Activated CD4-positive, alpha-beta T cell treated with anti-CD3 and anti-CD28 coated beads, Interleukin-2, Interleukin-6, amounts not matched to agents 100 ng/mL and 50 ng/mL, durations not matched to agents 16 hours and 8 hours (primary cell): ENCODE measurements at places on chromosomes 2 and 18.

- DNase-seq, result no peak
Measured at GRCh38 chr18:63374540-63374939, 7.5 kb upstream of the KDSR start.

GRCh38 chr2:30613001-30613400, 166.0 kb downstream of the LCLAT1 start:
- DNase-seq, result no peak

DNA sequence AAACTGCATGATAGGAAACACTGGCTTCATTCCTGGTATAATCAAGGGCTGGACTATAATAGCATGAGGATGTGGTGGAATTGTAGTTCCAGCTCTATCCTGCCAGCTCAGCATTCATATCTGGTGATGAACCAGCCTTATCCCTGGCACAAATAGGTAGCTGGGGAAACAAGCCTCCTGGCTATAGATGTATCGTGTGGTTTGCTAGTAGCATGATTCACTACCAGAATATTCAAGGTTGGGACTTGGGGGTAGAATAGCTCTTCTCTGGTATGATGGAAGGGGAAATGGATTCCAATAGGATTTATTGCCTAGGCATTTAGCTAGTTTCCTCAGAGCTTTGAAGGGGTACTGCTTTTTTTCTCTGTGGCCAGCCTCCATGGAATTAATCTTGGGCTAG, 532.8 kb downstream of the FBXO15 start:
- no peak for DNase-seq

DNA sequence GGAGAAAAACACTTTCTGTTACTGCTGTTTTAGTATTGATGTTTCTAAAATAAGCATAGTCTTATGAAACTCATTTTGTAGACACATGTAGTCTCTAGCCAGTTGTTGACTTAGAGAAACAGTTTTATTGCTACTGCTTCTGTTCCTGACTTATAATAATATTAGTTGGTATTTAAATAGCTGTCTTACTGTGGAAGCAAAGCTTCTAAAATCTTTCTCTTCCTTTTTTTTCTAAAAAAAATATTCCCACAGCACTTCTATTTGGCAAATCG, 121.8 kb downstream of the MTX2 start:
- no peak for DNase-seq

GRCh38 chr18:80229766-80230745, 17.3 kb downstream of the PARD6G start:
- DNase-seq, result no peak

GRCh38 chr2:29420999-29421782, 306.0 kb downstream of the CLIP4 start:
- DNase-seq, result peak; percentile 6

DNA sequence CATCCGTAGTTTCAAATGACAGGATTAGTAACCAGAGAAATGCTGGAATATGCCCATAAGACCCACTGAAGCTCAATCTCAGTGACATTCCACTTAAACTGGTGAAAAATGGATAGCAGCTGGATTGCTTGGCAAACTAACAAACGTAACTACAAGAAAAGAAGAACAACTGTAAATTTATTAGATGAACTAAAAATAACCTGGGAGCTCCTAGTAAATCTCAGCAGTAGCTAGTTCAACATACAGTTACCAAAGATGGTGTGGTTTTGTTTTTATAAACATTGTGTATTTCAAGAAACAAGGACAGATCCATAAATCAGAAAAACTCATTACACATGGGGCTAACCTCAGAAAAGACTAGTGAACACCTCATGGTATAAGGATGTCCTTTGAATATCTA, 531.9 kb downstream of the XIRP2 start:
- no peak for DNase-seq

DNA sequence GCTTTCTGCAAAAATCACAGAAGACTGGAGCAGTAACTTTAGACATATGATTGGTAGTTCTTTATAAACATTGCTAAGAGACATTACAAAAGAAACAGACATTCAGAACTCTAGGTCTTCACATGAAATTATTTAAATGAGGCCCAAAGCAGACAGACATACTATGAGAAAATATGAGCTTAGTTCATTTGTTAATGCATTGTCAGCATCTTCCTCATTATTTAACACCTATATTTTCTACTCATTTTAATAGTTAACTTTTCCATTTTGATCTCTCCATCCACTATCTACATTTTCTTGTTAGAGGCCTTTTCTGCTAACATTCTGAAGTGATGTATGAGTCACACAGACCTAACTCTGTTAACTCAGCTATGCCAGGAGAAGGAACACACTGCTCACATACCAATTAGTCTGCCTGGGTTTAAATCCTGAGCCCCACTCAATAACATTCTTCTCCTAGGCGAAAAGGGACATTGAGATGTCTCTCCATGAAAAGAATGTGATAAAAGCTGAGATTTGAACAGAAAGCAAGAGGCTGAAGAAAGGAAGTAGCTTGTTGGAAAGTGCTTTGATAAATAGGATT, 400.3 kb upstream of the PKDCC start:
- DNase-seq, result no peak

GRCh38 chr18:14935210-14935609, 187.2 kb downstream of the ANKRD30B start:
- DNase-seq, result no peak

DNA sequence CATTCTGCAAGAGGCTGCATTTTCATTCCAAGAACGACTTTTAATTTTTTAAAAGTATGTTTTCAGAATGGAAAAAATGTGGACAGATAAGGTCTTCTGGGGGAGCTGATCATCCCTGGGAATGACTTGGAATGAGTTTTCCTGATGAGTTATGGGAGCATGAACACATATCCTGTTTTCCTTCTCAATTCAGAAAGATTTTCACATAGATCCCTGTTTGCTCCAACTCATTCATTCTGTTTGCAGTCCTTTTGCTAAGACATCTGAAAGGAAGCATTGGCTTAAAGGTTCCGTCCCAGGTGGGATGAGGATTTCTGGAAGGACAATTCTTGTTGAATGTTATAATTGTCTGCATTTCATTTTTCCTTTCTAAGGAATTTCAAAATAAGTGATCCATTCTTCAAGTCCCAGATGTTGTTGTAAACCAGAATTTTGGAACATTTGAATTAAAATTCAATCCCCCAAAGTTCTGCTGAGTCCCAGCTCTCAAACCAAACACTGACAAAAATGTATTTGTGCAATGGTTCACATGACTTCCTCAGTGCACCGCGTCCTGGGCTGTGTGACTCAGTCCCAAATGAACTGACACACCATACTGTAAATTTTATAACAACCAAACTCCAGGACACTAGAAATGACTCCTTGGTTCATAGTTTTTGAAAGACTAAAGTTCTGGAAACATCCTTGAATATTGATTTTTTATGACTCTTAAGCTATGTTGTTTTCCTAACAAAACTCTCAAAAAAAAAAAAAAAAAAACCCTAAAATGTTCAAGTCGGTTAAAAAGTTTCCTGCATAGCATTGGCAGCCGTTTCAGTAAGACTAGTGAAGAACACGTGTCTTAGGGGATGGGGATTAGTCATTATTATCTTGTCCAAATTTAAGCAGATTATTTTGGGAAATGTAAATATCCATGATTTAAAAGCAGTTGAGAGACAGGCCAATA, 281.8 kb upstream of the TCF4 start:
- no peak for DNase-seq

DNA sequence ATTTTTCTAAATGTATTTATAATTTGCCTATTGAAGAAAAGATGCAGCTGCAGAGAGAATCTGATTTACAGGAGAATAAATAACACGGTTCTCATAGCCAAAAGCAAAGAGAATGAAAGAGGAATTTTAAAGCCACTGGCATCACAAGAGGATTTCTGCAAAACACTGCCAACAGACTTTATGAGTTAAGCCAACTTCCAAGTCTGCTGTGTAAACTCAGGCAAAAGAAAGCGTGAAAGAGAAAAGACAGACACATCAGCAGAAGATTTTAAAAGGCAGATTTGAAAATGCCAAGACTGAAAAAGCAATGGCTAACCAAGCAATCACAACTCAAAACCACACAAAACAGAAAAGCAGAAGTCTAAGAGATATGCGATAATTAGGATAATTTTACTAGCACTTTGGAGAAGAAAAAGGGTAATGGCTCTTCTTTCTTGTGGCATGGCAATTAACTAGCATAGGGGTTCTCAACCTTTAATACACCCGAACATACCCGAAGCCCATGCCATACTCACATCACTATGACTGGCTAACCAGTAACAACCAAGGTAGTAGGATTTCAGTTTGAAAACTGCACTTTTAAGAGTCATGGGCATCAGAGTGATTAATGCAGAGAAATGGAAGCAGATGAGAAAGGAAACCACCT, 4.9 kb downstream of the DARS1 start:
- no peak for DNase-seq

DNA sequence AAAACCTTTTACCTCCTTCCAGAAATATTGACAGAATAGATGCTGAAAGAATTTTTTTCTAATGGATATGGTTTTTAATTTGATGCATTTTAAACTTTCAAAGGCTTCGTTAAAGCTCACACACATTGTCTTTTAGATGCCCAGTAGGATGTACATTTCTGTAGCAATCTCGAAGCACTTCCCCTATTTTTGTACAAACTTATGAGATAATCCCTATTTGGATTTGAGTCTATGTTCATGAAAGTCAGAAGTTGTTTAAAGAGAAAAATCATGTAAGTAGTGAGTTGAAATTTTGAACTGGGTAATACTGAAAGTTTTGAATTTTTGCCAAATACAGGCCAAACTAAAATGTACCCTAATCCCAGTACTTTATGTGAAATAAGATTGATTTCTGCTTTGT, 38.1 kb upstream of the MMADHC start:
- no peak for DNase-seq

DNA sequence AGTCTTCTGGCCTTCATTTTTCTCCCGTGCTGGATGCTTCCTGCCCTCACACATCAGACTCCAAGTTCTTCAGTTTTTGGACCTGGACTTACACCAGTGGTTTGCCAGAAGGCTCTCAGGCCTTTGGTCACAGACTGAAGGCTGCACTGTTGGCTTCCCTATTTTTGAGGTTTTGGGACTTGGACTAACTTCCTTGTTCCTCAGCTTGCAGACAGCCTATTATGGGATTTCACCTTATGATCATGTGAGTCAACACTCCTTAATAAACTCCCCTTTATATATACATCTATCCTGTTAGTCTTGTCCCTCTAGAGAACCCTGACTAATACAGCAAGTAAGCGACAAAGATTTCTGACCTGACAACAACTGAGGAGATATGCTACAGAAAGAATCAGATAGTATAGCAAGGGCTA, 7.2 kb downstream of the CDC42EP3 start:
- DNase-seq, result no peak

DNA sequence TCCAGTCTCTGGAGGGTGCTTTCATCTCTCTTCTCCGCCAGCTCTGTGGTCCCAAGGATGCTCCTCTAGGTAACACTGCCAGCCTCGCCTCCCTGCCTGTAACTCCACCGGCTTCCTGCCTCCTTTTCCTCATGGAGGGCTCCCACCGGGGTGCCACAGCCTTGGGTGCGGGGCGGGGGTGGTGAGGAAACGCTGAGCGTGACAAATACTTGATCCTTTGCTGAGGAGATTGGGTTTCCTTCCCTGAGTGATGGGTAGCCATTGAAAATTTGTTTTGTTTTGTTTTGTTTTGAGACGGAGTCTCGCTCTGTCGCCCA, 25.1 kb downstream of the TIMM21 start:
- DNase-seq, result no peak

DNA sequence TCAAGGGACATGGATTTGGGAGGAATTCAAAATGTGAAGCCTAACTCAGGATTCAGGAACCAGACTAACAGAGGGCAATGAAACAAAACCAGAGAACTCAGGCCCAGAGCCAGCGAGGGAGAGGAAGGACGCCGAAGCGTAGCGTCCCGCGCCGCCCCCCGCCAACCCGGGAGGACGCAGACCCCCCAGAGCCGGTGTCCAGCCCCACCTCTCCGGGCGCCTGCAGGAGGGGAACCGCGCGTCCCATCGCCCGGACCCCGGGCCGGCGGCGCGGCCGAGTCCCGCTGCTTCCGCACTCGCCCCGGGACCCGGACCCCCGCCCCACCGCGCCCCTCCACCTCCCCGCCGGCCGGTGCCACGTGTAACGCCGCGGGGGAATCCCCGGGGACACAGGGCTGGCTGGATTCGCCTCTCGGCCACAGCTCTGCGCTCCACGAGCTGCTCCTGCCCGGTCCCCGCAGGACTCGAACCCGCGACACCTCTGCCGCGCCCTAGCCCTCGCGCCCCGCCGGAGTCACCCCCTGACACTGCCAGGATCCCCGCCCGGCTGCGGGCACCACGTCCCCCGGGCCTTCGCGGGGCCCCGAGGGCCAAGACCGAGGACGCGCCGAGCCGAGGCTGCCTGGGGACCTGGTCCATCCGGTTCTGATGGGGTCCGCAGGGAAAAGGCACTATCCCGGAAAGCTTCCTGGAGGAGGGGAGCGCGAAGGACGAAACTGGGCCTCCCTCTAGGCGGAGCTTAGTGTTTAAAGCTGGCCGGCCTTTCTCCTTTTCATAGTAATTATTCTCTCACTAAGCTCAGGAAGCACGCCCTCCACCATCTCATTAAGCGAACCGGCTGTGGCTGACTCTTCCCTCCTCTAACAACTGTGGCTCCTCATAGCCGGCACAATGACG, 40.4 kb upstream of the FAM124B start:
- DNase-seq, result no peak

- no peak for DNase-seq
Measured at GRCh38 chr2:65061146-65061909, 5.1 kb downstream of the CEP68 start.

GRCh38 chr2:32937602-32938448, 8.9 kb upstream of the LTBP1 start:
- no peak for DNase-seq

DNA sequence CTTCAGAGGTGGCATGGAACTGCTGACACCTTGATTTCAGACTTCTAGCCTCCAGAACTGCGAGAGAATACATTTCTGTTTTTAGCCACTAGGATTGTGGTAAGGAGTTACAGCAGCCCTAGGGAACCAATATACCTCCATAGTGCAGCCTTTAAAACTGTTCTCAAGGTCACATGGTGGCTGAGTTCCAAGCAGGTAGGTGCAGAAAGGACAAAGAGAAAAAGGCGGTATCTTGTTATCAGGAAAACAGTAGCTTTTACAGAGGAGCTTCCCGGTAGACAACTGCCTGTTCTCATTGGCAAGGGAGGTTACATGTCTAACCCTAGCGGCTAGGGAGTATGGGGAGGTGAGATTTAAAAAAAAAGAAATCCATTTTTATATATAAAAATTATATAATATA, 96.2 kb upstream of the BCL2L11 start:
- DNase-seq, result no peak

- no peak for DNase-seq
Measured at GRCh38 chr2:139876321-139876720, 1096.1 kb upstream of the NXPH2 start.
